Naive thymus-derived CD8-positive, alpha-beta T cell (primary cell): ENCODE measurements at places on chromosomes 1 and 21. TPM values are rescaled to one million over a fixed set of nuclear protein-coding genes. Genes with fewer than 3 reads are reported as not detected.

Gene ADAMTSL4
- total RNA-seq, result 0.16 TPM

- no peak overlapping the region for H3K4me3 ChIP-seq
- no peak overlapping the region for H3K27ac ChIP-seq
- DNase-seq, result no peak
- H3K4me1 ChIP-seq, result peaks cover 5% of the 10 kb centered on the region
- no peaks in the 10 kb centered on the region for H3K36me3 ChIP-seq
- peaks cover 9% of the 10 kb centered on the region for H3K27me3 ChIP-seq
Measured at GRCh38 chr1:208247696-208248095, 3.5 kb upstream of the PLXNA2 start.

- peaks cover 9% of the 10 kb centered on the region for H3K27me3 ChIP-seq
- no peak overlapping the region for H3K27ac ChIP-seq
- H3K4me3 ChIP-seq, result no peak overlapping the region
- no peaks in the 10 kb centered on the region for H3K36me3 ChIP-seq
- no peaks in the 10 kb centered on the region for H3K4me1 ChIP-seq
- no peak for DNase-seq
Measured at GRCh38 chr1:182725259-182726255, 41.2 kb upstream of the RGS8 start.

GRCh38 chr1:156080241-156080862 lies 1.9 kb downstream of the MEX3A start:
- peaks cover 18% of the 10 kb centered on the region for H3K27me3 ChIP-seq
- no peak overlapping the region for H3K4me3 ChIP-seq
- DNase-seq, result no peak
- H3K36me3 ChIP-seq, result no peaks in the 10 kb centered on the region
- no peak overlapping the region for H3K27ac ChIP-seq

- no peaks in the 10 kb centered on the region for H3K27me3 ChIP-seq
- H3K36me3 ChIP-seq, result no peaks in the 10 kb centered on the region
- H3K4me3 ChIP-seq, result no peak overlapping the region
Measured at GRCh38 chr1:194358208-194358581, 1171.8 kb upstream of the B3GALT2 start.

GRCh38 chr21:15856813-15857212 lies 127.0 kb downstream of the USP25 start:
- no peak for DNase-seq
- H3K4me3 ChIP-seq, result no peak overlapping the region
- H3K27ac ChIP-seq, result no peak overlapping the region
- peaks cover 22% of the 10 kb centered on the region for H3K36me3 ChIP-seq

DNA sequence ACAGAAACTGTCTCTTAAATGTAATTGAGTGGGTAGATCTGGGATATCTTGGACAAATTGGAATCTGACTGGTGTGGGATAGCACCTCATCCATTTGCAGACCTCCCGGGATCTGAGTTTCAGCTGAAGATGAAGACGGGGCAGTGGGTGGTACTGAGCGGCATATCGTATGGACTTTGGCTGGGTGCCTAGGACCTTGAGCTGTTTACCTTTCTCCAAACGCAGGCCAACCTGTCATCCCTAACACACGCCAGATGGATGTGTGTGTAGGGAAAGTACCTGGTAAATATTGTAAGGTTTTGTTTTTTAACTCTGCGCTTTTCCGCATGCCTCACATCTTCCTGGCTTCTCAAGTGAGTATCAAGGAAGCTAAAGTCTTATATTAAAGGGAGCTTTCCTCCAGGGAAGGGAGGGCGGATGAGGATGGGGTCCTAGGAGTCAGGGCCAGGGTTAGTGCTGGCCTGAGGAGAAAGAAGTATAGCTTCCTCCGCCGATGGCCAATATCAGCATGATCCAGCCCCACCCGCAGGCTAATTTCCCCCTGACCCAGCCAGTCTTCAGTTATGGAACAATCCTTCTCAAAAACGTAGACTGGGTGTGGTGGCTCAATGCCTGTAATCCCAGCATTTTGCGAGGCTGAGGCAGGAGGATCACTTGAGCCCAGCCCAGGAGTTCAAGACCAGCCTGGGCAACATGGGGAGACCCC lies 26.2 kb downstream of the ATP8B2 start:
- H3K27me3 ChIP-seq, result peaks cover 8% of the 10 kb centered on the region
- no peak for DNase-seq
- H3K4me1 ChIP-seq, result peaks cover 65% of the 10 kb centered on the region
- peaks cover 8% of the 10 kb centered on the region for H3K36me3 ChIP-seq

GRCh38 chr1:218748071-218748470 lies 402.9 kb downstream of the TGFB2 start:
- DNase-seq, result no peak
- no peak overlapping the region for H3K4me3 ChIP-seq
- H3K36me3 ChIP-seq, result no peaks in the 10 kb centered on the region
- no peak overlapping the region for H3K27ac ChIP-seq
- H3K4me1 ChIP-seq, result no peaks in the 10 kb centered on the region
- H3K27me3 ChIP-seq, result no peaks in the 10 kb centered on the region

DNA sequence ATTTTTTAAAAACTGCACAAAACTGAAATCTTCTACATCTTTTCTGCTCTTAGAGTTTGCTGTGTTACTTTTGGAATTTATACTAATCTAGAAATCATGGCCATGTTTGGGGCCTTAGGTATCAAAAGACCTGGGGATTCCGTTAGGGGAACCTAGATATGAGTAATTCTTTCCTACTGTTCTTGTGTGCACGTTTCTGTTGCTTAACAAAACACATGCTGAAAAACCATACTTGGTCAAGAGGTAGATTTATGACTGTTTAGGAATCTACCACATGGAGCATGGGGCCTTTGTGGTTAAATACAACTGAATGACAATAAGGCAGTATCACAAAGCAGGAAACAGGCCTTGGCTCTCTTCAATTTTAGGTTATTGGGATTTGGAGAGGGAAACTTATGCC lies 291.9 kb upstream of the USP25 start:
- peaks cover 3% of the 10 kb centered on the region for H3K4me1 ChIP-seq
- H3K27me3 ChIP-seq, result no peaks in the 10 kb centered on the region
- no peak for DNase-seq
- no peak overlapping the region for H3K27ac ChIP-seq

GRCh38 chr1:56808410-56808809 lies 10.8 kb downstream of the FYB2 start:
- H3K36me3 ChIP-seq, result no peaks in the 10 kb centered on the region

DNA sequence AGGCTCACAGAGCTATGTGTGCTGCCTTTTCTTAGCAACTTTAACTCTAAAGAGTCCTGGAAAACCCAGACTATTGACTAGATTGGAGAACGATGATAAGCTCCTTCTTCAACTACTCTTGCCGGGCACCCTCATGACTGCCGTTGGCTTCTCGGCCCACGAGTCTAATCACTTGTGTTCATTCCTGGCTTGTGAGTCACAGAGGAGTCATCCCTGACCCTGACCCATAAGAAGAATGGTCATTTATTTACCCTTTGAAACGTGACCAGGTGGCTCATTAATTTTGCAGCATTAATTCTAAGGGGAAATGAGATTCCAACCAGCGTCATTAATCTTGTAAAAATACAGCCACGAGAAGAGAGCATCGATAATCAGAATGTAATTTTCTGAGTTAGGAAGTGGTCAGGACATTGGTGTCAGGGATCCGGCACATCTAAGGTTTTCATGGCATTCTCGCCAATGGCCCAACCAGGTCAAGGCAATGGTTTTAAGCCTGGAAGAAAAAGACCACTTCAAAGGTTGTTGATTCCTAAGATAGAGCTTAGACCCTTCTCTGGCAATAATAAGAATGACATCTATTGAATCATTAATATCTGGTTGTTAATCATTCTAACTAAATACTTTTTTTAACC lies 183.6 kb upstream of the RUNX1 start:
- DNase-seq, result no peak
- peaks cover 35% of the 10 kb centered on the region for H3K4me1 ChIP-seq
- H3K27ac ChIP-seq, result no peak overlapping the region
- no peaks in the 10 kb centered on the region for H3K36me3 ChIP-seq
- H3K27me3 ChIP-seq, result no peaks in the 10 kb centered on the region

Gene LCE2C
- not detected for total RNA-seq
